Glutamatergic neuron (in vitro differentiated cells): ENCODE measurements at places on chromosomes 12 and 14.

DNA sequence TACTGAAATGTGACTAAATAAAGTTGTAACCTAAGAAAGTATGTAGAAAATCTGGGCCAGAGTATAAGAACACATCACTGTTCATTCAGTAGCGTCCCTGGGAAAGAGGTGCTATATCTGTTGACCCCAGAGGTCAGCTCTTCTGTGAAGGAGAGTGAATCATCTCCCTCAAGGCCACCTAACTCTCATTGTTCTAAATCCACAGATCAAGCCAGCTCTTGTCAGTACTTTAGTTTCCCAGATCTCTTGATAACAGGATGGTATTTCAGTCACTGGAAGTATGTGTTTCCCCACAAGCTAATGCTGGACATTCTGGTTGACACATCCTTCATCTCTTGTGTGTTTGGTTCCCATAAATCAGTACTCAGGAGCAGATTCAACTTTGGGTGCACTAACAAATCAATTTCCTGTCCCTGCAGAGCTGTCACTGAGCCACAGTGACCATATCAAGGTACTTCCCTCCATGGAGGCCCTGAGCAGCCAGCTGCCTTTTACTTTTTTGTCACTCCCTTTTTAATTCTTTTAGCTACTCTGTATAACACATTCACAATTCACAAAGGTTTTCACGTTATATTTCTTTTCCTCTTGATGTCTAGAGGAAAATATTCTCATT is 7.8 kb downstream of the KRT1 start:
- no peak for DNase-seq

- DNase-seq = no peak
Measured at GRCh38 chr14:85223667-85224066, 306.3 kb upstream of the FLRT2 start.

DNA sequence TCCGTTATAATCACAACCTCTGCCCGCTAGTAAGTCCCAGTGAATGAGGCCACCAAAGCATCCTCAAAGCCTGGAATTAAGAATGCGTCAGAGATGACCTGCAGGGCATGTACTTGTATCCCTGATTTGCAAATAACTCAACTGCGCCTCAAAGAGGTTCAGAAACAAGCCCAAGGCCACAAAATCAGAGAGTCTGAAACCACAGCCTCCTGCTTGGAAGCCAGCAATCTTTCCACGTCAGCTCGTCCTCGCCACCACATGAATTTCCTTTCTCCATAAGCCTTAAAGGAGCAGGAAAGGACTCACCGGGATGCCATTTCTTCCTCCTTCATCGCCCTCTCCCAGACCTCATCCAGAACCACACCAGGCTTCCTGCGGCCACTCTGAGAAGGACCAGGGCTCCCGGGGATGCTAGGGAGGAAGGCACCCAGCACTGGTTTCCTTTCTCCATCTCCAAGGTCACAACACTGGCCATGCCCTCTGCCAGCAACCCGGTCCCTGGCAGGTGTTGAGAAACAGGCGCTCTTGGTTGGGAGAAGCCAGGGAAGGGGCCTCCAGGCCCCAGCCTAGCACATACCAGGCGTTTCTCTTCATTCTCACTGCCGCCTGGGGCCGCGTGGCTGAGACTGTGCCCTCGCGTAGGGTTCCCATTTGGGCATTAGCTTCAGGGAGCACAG is 191.2 kb upstream of the DIO3 start:
- DNase-seq = no peak

- no peak for DNase-seq
Measured at GRCh38 chr12:43284486-43285158, 267.4 kb downstream of the ADAMTS20 start.

- DNase-seq = peak; percentile 59
Measured at GRCh38 chr12:3199551-3200031, 122.4 kb downstream of the TSPAN9 start.

GRCh38 chr14:66088656-66089055 is 397.5 kb upstream of the CCDC196 start:
- DNase-seq = no peak

GRCh38 chr12:22046968-22047390 is 961 bp downstream of the CMAS start:
- DNase-seq = no peak

DNA sequence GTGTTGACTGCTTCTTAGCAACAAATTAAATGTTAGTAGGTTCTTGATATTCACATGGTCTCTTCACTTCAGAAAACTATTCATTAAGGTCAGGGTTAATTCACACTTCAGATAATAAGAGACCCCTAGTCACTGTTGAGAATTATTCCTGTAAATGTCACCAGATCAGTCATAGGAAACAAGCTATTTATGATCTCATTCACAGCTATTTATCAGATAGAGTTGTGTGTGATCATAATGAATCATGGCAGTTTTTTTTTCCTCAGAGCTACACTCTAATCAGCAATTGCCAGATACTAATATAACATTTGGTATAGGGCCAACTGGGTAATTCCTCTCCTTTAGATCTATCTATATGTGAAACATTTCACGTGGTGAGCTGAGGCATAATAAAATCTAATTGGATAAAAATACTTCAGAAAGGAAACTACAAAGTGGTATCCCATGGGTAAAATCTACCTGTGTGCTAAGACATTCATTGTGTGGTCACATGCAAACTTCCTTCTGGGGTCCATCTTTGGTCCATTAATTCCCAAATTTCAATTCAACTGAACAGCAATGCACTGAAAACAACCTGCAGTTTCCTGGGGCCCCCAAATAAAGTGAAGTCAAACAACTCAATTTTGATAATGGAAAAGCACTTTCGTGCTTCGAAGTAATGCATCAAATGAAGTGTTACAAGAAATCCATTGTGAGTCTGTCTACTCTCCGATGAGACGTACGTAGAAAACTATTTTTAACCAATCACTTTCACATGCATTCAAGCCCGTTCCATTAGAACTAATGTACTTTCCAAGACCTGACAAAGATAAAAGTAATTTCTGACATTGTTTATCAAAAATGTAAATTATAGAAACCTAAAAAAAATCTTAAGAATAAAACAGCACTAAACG is 197.0 kb downstream of the ACSS3 start:
- DNase-seq = no peak

DNA sequence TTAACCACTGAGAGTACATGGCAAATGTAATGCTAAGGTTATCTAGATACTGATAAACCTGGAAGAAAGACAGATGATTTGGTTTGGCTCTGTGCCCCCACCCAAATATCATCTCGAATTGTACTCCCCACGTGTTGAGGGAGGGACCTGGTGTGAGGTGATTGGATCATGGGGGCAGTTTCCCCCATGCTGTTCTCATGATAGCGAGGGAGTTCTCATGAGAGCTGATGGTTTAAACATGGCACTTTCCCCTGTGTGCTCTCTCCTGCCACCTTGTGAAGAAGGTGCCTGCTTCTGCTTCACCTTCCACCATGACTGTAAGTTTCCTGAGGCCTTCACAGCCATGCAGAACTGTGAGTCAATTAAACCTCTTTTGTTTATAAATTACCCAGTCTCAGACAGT is 14.2 kb downstream of the NOXRED1 start:
- DNase-seq = no peak

GRCh38 chr12:96190413-96191108 is 3.6 kb upstream of the ELK3 start:
- DNase-seq = no peak

- DNase-seq = no peak
Measured at GRCh38 chr12:9796346-9796745, 30.9 kb upstream of the KLRF1 start.

- no peak for DNase-seq
Measured at GRCh38 chr14:57863471-57863870, 2.4 kb downstream of the SLC35F4 start.

GRCh38 chr12:11981121-11981733 is 89.5 kb upstream of the BCL2L14 start:
- DNase-seq = no peak

- no peak for DNase-seq
Measured at GRCh38 chr12:2680676-2681039, 114.1 kb upstream of the FKBP4 start.

- no peak for DNase-seq
Measured at GRCh38 chr14:95255013-95255412, 64.7 kb downstream of the CLMN start.

- no peak for DNase-seq
Measured at GRCh38 chr14:44339862-44340261, 167.2 kb downstream of the FSCB start.

DNA sequence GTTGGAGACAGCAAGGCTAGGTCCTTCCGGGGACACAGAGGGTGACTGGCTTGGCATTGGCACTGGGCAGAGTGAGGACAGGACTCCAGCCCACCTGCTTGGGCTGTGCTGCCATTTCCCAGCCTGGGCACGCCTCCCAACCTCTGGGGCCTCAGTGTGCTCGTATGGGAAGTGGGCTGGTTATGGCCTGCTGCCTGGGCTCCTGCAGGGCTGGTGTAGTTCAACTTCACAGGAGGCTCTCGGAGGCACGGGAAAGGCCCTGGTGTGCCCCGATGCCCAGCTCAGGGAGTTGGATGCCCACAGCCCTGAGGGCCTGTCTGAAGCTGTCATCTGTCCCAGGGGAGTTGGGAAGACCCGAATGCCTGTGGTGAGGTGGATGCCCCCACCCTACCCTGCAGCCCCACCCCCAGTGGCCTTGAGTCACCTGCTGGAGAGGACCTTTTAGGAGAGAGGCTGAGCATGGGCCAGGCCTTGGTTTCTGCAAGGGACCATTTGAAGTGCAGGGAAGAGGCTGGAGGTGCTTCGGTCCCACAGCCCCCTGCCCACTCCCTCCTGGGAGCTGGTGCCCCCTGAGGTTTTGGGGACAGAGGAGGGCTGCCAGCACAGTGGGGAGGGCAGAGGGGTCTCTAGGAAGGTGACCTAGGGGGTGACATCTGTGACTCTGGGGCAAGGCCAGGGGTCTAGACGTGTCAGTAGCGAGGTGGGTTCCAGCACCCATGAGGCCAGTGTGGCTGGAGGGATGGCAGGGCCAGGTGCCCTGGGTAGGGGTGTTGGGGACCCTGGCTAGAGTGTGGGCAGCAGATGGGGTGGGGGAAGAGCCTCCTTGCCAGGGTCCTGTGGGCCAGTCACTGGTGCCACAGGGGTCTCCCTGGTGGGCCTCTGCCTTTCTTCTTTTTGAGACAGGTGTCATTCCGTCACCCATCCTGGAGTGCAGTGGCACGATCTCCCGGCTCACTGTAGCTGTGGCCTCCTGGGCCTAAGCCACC is 9.1 kb downstream of the ULK1 start:
- no peak for DNase-seq

DNA sequence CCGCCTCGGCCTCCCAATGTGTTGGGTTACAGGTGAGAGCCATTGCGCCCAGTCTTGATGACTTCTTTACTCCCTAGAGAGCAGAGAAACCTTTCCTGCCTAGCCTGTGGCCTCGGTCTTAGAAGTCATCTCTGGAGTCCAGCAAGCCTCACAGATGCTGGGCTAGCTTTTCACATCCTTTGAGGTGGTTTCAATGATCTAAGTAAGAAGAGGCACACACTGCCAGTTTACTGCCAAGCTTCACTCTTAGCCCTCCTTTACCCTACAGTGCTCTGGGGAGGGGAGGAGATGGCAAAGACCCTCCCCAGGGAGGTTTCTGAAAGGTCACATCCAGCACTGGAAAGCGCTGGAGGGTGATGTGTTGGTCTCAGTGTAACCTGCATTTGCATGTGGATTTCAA is 304.8 kb downstream of the PCNX1 start:
- no peak for DNase-seq

GRCh38 chr14:76595266-76595665 is 166.0 kb upstream of the VASH1 start:
- no peak for DNase-seq

DNA sequence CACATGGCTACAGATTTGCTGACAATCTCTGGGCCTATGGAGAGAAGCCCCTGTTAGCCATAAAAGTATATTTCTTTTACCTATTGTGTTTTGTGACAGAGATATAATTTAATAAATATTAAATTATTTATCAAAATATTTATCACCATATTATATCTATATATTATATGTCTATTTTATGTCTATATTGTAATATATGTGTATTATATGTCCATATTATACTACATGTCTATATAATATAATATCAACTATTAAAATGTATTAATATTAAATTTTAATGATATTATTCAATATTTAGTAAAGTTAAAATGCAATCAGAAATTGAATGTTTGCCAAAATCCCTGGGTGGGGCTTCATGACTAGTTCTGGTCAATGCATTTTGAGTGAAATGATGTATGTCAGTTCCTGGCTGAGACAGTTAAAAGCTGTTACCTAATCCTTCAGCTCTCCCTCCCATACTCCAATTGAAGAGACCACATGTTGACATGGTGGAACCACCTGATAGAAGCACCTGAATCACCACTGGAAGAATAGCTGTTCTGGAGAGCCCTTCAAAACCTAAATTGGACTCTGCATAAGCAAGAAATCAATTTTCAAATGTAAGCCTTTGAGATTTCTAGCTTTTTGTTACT is 357.3 kb upstream of the DDHD1 start:
- no peak for DNase-seq

GRCh38 chr12:14723763-14724162 is 27.4 kb upstream of the GUCY2C start:
- no peak for DNase-seq

GRCh38 chr14:105168496-105168978 is at the start of gene JAG2:
TSS of gene JAG2 (minus strand) at chr14:105168776. CDS start at chr14:105168420, 356 bp downstream.
- DNase-seq = peak; percentile 77

- no peak for DNase-seq
Measured at GRCh38 chr12:124481772-124482566, 85.4 kb downstream of the NCOR2 start.

GRCh38 chr14:67986131-67986841 is 166.7 kb downstream of the RAD51B start:
- DNase-seq = no peak

DNA sequence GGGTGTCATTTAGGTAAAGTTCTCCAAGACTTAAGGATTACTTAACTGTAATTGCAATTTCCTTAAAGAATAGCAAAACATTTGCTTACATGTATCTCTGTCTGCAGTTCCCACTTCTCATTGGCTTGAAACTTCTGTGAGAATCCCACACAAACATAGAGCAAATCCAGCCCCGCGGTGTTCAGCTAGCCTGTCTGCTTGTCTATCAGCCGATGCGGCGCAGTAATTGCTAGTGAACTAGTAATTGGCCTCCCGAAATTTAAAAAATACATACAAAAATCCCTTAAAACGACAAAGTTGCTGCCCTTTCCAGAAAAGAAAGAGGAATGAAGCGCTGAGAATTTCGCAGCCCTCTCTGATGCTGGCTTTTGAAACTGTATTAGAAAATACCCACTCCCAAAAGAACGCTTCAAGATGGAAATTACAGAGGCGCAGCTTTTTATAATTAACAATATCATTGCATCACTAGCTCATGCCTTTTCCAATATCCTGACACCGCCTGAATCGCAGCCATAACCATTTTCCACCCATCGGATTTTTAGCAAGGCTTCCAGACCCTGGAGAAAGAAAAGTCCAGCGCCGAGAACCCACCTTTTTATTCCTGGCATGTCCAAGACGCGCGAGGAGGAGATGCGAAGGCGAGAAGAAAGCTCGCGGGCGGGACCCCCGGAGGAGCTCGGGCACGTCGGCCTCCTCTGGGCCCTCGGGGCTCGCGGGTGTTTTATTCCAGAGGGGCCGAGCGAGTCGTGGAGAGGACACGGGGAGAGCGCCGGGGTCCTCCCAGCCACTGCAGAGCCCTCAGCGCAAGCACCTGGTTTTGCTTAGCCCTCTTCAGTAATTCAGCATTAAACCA is 646 bp downstream of the FBLN5 start:
- DNase-seq = peak; percentile 29
